ENCODE measurements at places on chromosomes 3 and 15.

- DNase-seq: no peak
These were observed 22.3 kb upstream of the MLF1 start for GRCh38 chr3:158548691-158549090.

- peak; percentile 58 for DNase-seq
These were observed 19.7 kb downstream of the SLC6A20 start for GRCh38 chr3:45776611-45777010.

DNA sequence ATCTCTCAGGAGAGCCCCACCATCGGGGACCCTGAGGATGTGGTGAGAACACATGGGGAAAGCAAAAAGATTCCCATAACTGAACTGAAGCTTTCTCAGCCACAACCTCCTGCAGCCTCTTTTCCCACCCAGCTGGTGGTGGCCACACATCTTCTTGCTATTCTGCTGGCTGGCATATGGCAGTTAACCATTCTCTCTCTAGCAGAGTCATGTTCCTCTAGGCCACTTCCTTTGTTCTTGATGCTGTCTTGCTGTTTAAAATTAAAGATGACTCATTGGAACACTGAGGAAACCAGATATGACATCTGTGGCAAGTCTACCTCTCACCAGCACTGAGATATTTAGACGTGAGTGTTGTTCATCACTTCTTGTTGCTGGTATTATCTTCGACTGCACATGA lies 180.3 kb upstream of the ROBO2 start:
- no peak for DNase-seq

DNA sequence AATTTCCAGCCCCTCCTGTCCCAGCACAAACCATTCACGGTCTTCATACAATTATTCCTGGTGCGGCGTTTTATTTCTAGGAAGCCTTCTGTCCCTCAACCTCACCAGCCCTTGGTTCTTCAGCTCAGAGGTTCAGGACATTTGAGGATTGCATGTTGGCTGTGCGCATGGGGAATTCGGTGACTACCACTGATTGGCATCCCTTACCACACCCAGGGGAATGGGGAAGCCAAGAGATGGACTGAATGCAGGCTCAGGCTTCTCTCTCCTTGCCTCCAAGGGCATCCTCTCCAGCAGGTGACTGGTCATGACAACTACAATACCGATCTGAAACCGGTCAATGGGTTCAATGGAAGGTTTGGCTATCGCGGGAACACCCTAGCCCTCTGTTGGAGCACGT lies 153.8 kb downstream of the MTHFS start:
- DNase-seq: no peak

DNA sequence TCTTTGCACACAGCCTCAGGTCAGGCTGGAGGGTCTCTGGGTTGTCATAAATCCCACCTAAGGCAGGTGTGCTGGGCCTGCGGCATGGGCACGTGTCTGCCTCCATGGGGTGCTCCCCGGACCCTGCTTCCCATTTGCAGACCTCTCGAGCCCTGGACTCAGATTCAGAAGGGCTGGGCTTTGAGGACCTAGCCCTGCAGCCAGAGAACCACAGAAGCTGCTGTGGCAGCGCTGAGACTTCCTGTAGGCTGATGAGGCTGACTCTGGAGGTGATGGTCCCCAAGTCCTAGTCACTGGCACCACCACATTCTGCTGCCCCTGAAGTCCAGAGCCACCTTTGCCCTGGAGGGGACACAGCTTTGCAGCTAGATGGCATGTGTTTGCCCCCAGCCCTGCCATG lies 156.4 kb downstream of the LRRC28 start:
- DNase-seq: no peak

DNA sequence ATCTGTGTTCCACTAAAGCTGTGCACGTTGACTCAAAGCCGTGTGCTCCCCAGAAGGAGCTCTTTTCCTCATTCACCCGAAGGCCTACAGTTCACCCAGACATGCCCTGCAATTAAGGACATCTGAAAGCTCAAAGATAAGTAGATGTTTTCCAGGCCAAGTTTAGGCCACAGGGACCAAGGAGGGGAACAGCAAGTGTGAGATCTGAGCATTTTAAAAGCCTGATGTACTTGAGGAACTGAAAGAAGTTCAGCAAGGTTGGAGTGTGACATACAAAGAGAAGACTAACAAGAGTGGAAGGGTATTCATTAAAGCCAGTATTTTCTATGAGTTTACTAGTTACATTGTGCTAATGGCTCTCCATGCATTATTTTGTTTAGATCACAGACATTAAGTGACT lies 68.0 kb downstream of the CASR start:
- peak; percentile 27 for DNase-seq

GRCh38 chr15:45529613-45530012 lies 7.1 kb upstream of the SLC30A4 start:
- DNase-seq: no peak

GRCh38 chr3:152254041-152254440 lies 14.7 kb upstream of the MBNL1 start:
- DNase-seq: no peak

DNA sequence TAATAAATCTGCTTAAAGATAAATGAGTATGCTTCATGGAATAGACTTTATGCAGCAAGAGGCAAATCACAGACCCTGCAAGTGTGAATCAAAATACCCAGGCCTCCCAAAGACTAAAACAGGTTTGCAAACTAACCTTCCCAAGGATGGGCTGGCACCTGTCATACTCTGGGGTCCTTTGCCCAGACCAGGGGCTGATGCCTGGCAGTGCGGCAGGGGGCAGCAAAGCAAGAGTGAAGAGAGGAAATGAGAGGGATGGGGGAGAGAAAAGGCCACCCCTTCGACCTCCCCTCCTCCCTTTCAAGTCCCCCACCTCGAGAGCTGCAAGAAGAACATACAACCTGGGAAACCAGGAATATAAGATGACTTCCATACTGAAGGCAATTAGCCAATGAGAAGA lies 31.8 kb downstream of the XXYLT1 start:
- DNase-seq: no peak

GRCh38 chr15:38148471-38148870 lies 104.2 kb upstream of the SPRED1 start:
- no peak for DNase-seq

GRCh38 chr15:25691544-25692430 lies 171.3 kb downstream of the ATP10A start:
- DNase-seq: no peak
